ENCODE measurements at places on chromosomes 7 and 10.

DNA sequence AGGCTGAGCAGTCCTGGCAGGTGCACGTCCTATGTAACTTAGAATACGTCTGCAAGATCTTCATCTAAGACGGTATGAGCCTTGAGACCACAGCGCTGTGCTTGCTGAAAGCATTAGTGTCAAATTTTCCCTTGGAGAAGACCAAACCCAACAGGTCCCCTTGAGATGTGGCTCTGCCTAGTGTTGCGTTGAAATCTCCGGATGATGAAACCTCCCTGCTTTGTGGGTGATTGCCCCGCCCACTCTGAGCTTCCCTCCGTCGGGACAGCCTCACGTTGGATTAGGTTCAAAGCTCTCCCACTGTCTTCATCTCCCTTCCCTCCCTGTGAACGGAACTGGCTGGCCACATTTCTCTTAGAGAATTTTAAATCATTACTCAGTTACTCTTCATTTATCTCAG, 102.0 kb downstream of the ADARB2 start:
- DNase-seq = no peak

- DNase-seq = no peak
Observed at GRCh38 chr7:18663321-18663720, 167.8 kb downstream of the HDAC9 start.

DNA sequence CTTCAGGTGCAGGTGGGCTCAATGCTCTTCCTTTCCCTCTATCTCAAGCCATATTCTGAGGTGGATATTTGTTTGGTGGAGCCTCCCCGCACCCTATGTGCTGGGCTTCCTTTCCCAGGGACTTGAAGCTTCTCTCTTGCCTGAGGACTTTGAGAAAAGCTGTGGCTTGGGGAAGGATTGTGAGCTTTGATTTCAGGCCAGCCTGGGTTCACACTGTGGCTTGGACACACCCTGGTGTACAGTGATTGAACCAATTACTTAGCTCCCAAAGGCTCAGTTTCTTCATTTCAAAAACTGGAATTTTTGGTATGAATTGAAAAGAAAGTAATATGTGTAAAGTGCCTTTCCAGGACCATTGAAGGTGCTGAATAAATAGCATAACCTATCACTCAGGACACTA, 224.5 kb upstream of the GLI3 start:
- DNase-seq = no peak

DNA sequence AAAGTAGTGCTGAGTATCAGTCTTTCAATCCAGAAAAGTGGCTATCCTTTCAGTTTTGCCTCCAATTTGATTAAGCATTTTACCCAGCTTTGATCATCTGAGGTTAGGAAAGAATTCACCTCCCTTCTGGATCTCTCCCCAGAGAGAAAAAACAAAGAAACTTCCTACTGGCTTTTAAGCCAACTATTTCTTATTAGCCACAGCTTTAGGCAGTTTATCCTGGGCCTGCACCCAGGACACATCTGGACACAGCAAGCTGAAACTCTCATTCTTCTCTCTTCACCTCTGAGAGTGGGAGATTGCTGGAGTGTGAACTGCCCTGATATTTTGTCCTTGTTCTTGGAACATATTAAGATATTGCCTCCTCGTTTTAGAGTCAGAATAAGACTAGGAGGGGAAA, 43.5 kb upstream of the LSM8 start:
- no peak for DNase-seq

DNA sequence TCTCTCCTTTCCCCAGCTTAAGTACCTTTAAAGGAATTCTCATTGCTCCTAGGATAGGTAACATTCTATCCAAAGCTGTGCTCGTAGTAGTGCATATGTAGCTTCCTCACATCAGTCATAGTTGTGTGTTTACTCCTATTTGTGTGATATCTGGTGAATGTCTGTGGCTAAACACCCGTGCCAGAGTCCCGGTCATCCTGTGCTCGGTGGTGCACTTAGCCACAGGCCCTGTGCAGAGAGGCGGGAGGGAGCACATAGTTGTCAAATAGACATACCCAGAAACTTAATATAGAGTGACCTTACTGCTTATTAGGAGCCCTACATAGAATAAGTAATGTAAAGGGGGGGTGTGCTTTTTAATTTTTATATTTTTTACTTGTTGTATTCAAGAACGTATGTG, 76.6 kb downstream of the RBM33 start:
- no peak for DNase-seq

GRCh38 chr10:9577746-9578145, 1439.9 kb upstream of the CELF2 start:
- DNase-seq = no peak

GRCh38 chr7:43648473-43649406, 65.8 kb downstream of the STK17A start:
- DNase-seq = no peak

GRCh38 chr10:106506526-106507283, 657.8 kb downstream of the SORCS1 start:
- no peak for DNase-seq

DNA sequence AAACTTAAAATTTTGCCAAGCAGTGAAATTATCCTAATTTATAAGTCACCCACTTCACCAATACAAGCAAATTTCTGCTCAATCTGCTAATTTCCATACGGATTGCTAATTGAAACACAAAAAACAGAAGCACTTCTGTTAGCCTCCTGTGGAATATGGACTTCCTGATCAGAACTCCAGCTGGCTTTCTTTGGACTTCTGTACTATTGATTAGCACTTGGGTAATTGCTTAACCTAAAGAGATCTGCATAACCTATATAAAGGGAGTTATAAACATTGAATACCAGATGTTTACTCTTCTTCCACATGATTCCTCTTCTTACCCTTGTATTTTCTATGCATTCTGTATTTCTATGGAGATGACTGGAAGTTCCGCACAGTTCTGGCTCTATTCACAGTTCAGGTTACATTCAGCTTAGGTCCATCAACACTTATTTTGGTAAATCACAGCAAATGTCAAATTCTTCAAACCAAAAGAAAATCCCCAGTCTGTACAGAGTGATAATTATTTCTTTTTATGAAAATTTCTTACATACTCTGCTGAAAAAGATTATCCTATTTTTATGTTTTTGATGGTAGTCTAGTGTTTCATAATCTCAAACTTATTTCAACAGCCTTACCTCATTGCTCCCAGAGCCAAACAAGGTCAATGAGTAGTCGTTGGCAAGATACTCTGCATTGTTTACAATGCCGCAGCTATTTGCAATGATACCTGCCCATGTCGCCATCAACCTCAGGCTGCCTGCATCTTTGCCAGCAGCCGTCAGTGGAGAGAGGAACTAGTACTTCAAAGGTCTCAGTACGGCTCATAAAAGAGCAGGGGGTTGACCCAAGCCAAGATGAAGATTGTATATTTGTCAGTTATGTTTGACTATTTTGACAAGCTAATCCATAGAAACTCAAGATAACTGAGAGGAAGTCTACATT, 225.6 kb downstream of the AHR start:
- DNase-seq = no peak

DNA sequence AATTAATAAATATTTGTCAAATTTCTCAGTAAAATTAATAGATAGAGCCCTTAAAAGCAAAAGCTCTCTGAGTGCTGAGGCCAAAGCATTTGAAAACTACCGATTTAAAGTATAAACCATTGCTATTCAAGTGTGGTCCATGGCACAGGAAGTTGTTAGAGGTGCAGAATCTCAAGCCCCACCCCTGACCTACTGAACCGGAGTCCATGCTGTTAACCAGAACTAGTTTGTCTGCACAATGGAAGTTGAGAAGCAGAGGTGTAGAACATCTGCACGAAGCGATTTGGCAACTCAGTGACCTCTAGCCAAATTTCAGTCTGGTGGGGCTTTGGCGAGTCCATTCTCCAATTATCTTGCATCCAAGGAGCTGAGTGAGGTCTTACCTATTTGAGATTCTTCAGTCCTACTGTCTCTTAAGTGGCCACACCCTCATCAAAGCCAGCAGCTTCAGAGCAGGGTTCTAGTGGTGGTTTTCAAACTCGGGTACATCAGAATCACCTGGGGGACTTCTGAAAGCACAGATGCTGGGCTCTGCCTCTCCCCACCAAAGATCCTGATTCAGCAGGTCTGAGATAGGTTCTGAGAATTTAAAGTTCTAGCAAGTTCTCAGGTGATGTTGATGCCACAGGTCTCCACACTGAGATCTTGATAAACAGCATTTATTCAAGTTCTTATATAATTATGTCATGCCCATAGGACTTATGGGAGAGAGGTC, 96.8 kb upstream of the SAMD8 start:
- no peak for DNase-seq

DNA sequence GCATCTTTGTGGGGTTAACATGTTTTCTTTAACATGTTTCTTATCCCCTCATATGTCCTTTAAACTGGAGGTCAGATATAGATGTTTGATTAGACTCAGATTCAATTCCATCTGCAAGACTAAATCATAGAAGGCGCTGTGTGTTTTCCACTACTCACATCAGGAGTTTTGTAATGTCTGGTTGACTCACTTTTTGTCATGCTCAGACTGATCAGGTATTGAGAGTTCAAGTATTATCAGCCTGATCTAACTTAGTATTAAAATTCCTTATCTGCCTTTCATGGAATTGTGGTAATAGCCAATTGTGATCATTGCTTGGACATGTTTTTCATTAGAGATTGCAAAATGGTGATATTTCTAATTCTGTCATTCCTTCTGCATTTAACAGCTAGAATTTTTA, 30.2 kb downstream of the ENTPD7 start:
- DNase-seq = no peak

DNA sequence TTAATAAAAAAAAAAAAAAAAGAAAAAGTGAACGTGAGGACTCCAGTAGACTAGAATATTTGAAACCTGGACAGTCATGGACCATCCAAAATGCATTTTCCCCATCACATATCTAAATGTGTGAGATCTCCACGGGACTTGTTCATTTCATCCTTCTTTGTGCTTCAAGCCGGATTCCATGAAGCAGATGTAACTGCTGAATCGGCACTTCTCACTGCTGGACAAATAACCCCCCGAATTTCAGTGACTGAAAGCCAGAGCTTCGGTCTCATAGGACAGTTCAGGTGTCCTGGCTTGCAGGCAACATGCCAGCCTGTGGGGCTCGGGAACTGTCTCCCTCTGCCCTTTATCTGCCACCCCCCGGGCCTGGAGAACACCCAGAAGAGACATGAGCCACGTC, 33.3 kb downstream of the RNF32 start:
- no peak for DNase-seq

DNA sequence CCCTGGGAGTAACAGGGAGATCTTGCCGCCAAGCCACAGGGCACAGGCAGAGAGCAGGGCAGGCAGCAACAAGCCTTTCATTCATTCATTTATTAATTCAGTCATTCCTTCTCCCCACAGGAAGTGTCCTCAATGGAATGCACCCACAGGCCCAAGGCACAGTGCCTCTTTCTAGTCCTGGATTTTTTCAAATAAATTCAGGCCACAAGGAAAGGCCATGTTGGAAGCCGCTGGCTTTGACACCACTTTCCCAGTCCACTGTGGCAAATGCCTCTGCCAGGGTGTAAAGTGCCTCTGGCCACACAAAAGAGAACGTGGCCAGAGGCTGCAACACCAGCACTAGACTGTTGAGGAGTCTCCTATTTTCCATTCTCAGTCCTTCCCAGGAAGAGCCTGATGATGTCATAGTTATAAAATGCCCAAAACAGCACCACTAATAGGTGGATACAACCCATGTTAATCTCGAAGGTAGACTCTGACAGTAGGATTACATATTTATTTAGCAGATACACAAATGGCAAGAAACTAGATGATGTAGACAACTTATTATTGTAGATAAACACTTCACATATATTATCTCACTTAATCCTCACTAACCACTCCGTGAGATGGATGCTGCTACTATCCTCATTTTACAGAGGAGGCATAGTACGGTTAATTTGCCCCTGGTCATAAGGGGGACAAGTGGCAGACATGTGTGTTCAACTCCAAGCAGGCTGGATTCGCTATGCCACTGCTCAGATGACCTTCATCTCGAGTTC, 5.5 kb downstream of the JAZF1 start:
- no peak for DNase-seq

- DNase-seq = no peak
Observed at GRCh38 chr7:9120331-9120730, 686.9 kb downstream of the NXPH1 start.

DNA sequence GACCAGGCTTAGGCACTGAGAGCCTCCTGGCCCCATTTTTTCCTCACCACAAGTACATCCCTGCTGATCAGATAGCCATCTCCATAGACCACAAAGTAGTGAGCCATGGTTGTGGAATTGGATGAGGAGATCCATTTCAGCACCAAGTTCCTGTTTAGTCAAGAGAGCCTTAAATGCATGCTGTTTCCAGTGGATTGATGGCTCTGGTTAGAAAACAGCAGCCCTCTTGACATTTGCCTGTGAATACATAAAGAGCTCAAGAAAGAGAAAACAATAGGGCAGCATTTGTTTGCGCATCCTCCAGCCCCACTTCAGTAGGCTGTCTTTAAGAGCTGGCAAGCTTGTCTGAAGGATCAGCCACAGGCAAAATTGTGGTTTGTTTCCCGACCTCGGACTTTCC, 251.2 kb downstream of the POU6F2 start:
- no peak for DNase-seq

DNA sequence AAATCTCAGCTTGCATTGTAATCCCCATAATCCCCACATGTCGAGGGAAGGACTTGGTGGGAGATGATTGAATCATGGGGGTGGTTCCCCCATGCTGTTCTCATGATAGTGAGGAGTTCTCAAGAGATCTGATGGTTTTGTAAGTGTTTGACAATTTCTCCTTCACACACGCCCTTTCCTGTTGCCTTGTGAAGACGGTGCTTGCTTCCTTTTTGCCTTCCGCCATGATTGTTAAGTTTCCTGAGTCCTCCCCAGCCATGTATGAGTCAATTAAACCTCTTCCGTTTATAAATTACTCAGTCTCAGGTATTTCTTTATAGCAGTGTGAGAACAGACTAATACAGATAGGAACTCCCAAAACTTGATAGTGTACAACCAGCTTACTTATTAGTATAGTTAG, 98.6 kb downstream of the CREM start:
- no peak for DNase-seq

Data from cortex of kidney (tissue), 1 donor.